ENCODE measurements at places on chromosomes 4 and X. TPM values are rescaled to one million over a fixed set of nuclear protein-coding genes. Genes with fewer than 3 reads are reported as not detected.

- no peak for DNase-seq
Measured at GRCh38 chrX:39691724-39692123, 406.0 kb downstream of the BCOR start.

DNA sequence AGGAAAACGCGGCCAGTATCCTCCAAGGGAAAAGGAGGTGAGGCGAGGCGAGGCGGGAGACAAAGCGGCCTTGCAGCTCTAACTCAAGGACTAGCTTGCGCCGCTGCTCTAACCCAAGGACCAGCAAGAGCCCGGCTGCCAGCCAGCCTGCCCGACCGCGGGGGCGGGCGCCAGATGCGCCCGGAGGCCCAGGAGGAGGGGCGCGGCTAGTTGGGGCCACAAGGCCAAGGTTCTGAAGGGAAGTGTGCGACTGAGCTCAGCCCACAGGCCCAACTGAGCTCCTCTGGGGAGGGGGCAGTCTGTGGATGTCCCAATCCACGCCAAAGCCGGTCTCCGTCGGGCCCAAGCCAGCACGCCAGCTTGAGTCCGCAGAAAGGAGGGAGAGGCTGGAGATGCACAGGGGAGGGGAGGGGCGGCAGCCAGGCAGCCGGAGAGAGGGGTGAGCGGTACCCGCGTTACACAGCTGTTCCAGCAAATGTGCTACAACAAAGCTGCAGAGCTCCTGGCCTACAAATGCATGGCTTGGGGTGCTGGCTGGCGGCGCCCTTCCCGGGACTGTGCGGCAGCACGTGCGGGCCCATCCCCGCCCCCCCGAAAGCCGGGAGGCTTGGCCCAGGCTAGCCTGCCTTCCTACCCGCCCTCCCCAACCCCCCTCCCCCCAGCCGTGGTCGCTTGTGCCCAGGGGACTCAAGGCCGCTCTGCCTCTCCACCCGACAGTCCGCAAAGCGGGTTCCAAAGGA lies 637 bp downstream of the AMER1 start:
- no peak for DNase-seq

GRCh38 chr4:97866821-97867556 lies 276.3 kb downstream of the STPG2 start:
- DNase-seq: no peak

DNA sequence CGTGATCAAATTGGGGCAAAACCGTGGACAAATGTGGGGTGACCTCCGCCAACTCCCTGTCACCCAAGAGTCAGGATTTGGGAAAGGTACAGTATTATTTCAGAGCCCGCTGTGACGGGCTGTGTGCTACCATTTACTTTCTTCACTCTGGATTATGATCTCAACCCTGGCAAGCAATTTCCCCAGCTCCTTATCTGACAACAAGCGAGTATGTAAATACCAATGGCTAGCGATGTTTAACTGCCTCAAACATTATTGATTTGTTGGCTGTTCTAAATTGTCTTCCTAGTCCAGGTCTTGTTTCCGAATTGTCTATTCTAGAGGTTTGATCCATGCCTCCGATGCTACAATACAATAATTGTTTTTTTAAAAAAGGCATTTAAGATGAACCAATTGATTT lies 17.7 kb upstream of the PITX2 start:
- DNase-seq: no peak

DNA sequence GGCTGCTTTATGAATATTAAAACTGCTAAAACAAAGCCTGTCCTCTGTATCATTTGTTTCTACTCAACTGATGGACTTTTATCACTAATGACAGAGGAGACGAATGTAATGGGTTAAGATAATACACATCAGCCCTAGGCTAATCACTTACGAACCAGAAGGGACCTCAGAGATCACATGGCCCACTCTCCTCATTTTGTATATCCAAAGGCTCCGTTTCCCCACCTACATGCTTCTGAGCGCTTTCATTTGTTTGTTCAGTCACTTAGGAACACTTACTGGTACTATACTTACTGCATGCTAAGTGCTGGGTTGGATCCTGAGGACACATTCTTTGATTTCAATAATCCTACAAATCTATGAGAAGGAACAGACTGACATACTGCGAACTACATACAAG lies 169.3 kb downstream of the CEP135 start:
- DNase-seq: no peak

GRCh38 chr4:40672528-40673522 lies 43.2 kb upstream of the RBM47 start:
- peak; percentile 87 for DNase-seq

- DNase-seq: no peak
Measured at GRCh38 chr4:52982946-52983340, 120.8 kb downstream of the RASL11B start.

- no peak for DNase-seq
Measured at GRCh38 chr4:166045457-166045856, 172.4 kb downstream of the TLL1 start.

GRCh38 chrX:100994352-100995281 lies 25.1 kb downstream of the ARL13A start:
- no peak for DNase-seq

DNA sequence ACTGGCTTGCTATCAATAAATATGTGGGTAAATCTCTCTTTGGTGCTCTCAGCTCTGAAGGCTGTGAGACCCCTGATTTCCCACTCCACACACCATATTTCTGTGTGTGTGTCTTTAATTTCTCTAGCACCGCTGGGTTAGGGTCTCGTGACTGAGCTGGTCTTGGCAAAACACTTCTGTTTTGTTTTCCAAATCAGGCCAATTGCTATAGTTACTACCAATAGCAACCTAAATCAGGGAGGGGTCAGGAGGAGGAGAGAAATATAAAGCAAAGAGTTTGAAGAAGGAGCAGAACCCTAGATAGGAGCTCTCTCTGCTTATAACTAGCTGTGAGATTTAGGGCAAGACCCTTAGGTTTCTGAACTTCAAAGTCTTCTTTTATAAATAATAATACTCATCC lies 250.5 kb upstream of the IGFBP7 start:
- DNase-seq: no peak

DNA sequence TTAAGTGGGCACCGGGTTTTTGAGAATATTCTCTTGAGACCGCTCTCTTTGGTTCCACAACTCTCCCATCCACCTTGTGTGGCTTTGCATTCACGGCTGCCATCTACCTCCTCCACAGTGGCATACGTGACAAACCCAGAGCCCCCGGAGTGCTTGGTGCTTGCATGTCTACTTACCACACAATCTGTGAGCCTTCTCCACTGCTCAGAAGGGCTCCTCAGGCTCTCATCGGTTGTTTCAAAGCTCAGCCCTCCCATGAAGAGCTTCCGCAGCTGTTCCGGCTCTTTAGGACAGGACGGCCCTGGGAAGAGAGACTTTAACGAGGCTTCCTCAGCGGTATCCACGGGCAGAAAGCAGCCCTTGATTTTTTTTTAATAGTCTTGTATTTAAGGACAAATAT lies 167.6 kb upstream of the ANK2 start:
- DNase-seq: no peak

- no peak for DNase-seq
Measured at GRCh38 chrX:130184168-130184567, 12.4 kb downstream of the RAB33A start.

- DNase-seq: no peak
Measured at GRCh38 chr4:79982601-79983322, 90.3 kb downstream of the ANTXR2 start.

DNA sequence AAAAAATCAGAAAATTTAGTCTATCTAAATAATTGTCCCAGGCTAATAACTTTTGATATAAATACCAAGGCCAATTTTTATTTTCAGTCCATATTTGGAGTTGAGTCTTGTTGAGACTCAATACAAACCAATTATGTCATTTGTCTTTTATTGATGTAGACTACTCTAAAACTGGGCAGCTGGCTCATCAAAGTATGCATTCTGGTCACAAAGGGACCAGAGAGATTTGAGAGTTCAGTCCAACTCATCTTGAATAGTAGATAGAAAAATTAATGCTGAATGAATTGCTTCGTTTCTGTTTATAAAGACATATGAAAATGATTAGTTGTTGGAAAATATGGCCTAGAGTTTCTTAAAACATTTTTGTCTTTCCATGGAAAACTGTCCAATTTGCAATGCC lies 412.5 kb upstream of the KLHL4 start:
- no peak for DNase-seq

DNA sequence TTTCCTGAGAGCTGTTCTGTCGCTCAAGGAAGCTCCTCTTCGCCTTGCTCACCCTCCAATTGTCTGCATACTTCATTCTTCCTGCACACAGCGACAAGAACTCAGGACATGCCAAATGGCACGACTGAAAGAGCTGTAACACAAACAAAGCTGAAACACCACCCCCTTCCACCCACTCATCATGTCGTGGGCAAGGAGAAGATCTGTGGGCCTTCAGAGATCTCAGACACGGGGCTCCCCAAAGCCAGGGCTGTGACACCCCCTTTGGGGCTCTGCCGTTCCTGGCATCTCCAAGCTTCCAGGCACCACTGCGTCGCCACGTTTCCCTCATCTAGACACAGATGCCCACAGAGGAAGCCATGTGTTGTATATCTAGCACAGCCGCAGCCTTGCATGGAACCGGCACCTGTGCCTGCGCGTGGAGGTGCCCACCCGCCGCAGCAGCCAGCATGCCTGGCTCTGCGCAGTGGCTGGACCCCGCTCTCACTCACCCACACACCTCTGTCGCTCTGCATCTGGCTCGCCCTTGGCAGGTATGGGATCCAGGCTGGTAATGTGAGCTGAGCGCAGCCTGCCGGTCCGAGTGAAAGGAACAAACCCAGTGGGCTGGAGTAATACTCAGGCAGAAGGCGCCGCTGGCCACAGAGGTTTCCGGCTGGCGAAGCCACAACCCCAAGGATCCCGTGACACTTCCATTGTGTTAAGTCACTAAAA lies 676.4 kb upstream of the INTU start:
- no peak for DNase-seq

DNA sequence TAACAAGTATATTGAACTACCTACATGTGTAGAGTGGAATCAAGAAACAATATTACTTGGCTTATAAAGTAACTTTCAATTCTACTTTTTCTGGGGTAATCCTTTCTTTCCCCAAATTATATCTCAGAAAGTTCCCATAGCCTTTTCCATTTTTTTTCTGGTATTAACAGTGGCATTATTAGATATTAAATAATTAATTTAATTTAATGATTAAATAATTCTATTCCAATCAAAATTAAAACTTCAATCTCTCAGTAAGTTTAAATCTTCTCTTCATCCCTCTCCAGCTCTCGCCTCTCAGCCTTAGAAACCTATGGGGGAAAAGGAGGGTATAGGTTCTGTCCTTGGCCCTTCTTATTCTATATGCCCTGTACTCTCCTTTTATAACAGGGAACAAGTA lies 262.4 kb downstream of the INPP4B start:
- no peak for DNase-seq

GRCh38 chrX:98405376-98405775 lies 1521.7 kb downstream of the RPA4 start:
- DNase-seq: no peak

- DNase-seq: no peak
Measured at GRCh38 chr4:56857601-56858309, 36.3 kb upstream of the SPINK2 start.

GRCh38 chrX:24259544-24260240 lies 54.2 kb downstream of the SUPT20HL2 start:
- DNase-seq: no peak

DNA sequence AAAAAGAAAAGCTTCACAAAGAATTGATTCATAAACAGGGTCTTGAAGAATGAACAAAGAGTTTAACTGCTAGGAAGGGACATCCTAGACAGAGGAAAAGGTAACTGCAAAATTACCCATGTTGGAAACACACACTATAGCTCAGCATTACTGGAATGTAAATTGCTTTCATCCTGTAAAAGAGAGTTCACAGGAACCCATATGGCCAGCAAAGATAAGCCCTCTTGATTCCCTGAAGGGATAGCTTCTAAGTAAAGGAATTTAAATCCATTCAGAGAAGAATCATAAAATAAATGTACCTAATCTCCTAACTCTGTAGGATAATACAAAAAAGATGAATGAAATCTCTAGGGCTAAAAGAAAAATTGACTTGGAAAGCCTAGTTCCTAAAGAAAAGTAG lies 107.1 kb upstream of the INTU start:
- DNase-seq: no peak

- DNase-seq: no peak
Measured at GRCh38 chrX:16931371-16931770, 15.1 kb upstream of the REPS2 start.

GRCh38 chr4:48340276-48340964 lies 909 bp upstream of the SLAIN2 start:
- no peak for DNase-seq

DNA sequence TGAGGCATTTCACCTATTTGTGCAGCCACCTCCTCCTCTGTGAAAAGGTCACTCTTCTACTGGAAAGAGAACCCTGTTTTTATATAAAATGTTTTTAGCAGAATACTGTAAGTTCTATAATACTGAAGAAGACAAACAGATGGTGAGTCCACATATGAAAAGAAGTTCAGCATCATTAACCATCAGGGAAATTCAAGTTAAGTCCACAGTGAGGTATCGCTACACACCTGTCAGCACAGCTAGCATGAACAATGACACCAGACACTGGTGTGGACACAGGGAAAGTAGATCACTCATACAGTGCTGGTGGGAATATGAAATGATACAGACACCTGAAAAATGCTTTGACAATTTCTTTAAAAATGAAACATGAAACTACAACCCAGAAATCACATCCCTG lies 133.0 kb downstream of the MAD2L1 start:
- DNase-seq: no peak

- DNase-seq: no peak
Measured at GRCh38 chr4:2804449-2804972, 11.6 kb downstream of the SH3BP2 start.

DNA sequence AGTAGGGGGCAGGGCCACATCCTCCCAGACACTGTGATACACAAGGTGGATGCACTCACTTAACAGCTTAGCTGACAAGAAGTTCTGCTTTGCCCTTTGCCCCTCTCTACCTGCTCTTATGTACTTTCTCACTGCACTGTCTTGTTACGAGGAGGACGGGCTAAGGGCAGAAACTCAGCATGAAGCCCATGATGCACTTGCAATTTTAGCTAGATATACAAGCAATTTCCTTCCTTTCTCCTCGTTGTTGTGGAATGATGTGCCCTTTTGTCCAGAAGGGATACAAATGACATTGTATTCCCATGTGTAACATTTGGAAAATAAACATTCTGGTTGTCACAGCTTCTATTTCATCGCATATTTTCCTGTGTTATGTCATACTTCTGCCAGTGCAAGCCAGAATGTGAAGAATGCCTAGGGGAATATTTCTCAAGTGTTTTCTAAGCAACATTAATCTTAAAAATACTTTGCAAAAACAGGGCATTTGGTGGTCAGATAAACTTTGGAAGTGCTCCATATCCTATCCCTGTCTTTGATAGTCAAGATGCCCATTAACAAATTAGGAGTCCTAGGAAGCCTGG lies 47.2 kb downstream of the MAOA start:
- peak; percentile 59 for DNase-seq

- no peak for DNase-seq
Measured at GRCh38 chrX:42131856-42132255, 208.5 kb upstream of the CASK start.

- no peak for DNase-seq
Measured at GRCh38 chr4:100809506-100809905, 291.7 kb upstream of the EMCN start.

Gene EVC
- polyA plus RNA-seq: 12.8 TPM

Gene INTS6L
- 4.2 TPM for polyA plus RNA-seq

Gene ERVMER34-1
- polyA plus RNA-seq: 0.10 TPM

Gene NRK
- 0.31 TPM for polyA plus RNA-seq

Gene DMD
- 12.5 TPM for polyA plus RNA-seq

Gene TEX13D
- polyA plus RNA-seq: not detected

Gene MUC7
- not detected for polyA plus RNA-seq

Gene RHOXF1
- polyA plus RNA-seq: not detected

Gene BMX
- polyA plus RNA-seq: not detected

Gene PABPC1L2B
- not detected for polyA plus RNA-seq

Gene ATP1B4
- polyA plus RNA-seq: not detected

Gene HSD17B13
- 0.07 TPM for polyA plus RNA-seq

Gene C4orf54
- polyA plus RNA-seq: not detected

Gene EFNB1
- polyA plus RNA-seq: 15.2 TPM

Gene DUSP21
- polyA plus RNA-seq: not detected
